ENCODE measurements at places on chromosomes 3 and 15.

- DNase-seq, result peak; percentile 88
Observed at GRCh38 chr3:138923531-138923994, 23.4 kb downstream of the FOXL2 start.

DNA sequence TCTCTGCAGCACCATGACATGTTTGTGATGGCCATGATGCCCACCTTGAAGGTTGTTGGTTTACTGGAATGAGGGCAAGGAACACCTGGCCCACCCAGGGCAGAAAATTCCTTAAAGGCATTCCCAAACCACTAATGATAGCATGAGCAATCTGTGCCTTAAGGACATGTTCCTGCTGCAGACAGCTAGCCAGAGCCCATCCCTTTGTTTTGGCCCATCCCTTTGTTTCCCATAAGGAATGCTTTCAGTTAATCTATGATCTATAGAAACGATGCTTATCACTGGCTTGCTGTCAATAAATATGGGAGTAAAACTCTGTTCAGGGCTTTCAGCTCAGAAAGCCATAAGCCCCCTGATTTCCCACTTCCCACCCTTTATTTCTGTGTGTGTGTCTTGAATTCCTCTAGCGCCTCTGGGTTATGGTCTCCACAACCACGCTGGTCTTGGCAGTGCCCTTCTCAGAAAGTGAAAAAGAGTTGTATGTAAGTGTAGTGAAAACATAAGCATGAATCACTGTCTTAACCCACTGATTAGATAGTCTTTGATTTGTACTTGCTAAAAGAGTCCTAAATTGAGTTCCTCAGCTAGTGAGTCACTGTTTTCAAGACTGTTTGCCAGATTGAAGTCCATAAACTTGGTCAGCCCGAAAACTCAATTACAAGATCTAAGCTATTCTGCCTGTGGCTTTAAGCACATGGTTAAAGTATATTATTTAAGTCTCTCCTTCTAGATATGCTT lies 19.0 kb upstream of the CCR2 start:
- DNase-seq, result peak; percentile 58

DNA sequence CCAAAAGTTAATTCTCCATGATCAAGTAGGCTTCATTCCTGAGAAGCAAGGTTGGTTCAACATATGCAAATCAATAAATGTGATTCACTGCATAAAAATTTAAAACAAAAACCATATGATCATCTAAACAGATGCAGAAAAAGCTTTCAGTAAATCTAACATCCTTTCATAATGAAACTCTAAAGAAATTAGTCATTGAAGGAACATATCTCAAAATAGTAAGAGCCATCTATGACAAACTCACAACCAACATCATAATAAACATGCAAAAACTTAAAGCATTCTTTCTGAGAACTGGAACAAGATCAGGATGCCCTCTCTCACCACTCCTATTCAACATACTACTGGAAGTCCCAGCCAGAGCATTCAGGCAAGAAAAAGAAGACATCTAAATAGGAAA lies 254.1 kb downstream of the AGBL1 start:
- DNase-seq, result peak; percentile 10

- DNase-seq, result no peak
Observed at GRCh38 chr3:59845386-59845785, 795.6 kb upstream of the CFAP20DC start.

GRCh38 chr3:195124378-195124992 lies 146.5 kb downstream of the XXYLT1 start:
- DNase-seq, result no peak

All from fibroblast of mammary gland (primary cell).